ENCODE measurements at places on chromosomes 3 and 15.

DNA sequence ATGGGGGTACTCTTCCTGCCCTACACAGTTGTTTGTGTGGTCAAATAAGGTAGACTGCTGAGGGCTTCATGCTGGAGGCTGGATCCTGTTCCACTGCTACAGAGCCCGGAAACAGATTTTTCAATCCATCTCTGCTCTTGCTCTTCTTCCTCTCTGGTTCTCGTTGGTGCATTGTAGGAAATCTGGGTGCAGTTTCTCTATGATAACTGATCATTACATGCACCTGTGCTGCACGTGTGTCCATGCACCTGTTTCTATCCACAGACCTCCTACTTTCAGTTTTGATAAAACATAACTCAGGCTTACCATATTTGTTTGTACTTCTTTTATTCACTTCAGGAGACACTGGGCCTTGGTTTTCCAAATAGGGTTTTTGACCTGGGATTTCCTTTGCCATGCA is 21.3 kb downstream of the MINAR1 start:
- no peak for DNase-seq

GRCh38 chr3:13042127-13042701 is 31.0 kb downstream of the IQSEC1 start:
- DNase-seq: no peak

DNA sequence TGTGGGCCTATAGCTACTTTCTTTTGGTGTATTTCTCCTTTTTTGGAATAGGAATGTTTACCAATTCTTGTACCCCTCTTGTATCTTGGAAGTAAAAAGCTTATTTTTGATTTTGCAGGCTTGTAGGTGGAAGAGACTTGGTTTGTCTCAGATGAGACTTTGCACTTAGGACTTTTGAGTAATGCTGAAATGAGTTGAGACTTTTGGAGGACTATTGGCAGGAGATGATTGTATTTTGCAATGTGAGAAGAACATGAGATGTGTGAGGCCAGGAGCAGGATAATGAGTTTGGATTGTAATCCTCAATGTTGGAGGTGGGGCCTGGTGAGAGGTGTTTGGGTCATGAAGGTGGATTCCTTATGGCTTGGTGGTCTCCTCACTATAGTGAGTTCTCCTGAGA is 106.3 kb downstream of the KBTBD8 start:
- no peak for DNase-seq

DNA sequence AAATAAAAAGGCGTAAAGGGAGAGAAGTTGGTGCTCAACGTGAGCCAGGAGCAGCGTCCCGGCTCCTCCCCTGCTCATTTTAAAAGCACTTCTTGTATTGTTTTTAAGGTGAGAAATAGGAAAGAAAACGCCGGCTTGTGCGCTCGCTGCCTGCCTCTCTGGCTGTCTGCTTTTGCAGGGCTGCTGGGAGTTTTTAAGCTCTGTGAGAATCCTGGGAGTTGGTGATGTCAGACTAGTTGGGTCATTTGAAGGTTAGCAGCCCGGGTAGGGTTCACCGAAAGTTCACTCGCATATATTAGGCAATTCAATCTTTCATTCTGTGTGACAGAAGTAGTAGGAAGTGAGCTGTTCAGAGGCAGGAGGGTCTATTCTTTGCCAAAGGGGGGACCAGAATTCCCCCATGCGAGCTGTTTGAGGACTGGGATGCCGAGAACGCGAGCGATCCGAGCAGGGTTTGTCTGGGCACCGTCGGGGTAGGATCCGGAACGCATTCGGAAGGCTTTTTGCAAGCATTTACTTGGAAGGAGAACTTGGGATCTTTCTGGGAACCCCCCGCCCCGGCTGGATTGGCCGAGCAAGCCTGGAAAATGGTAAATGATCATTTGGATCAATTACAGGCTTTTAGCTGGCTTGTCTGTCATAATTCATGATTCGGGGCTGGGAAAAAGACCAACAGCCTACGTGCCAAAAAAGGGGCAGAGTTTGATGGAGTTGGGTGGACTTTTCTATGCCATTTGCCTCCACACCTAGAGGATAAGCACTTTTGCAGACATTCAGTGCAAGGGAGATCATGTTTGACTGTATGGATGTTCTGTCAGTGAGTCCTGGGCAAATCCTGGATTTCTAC is at the start of gene RARB:
RARB (plus strand) TSS at position 322 of the 847 bp plus-strand sequence; CDS start at position 791, 469 bp downstream.
- no peak for DNase-seq

DNA sequence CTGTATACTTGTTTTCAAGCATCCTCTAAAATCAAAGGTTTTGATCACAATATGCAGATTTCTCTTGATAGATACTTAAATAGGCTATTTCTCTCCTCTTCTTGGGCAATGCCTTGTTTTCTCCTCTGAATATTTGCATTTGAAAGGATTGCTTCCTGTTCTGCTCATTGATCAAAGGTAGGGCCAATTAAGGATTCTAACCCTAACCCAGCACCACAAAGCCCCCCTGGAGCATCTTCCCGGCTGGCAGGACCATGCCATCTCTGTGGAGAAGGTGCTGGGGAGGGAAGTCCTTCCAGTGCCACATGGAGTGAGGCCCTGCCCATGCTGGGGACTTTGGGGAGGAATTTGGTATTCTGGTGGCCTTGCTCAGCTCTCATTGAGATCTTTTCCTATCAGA is 11.3 kb upstream of the NIPA2 start:
- DNase-seq: no peak

DNA sequence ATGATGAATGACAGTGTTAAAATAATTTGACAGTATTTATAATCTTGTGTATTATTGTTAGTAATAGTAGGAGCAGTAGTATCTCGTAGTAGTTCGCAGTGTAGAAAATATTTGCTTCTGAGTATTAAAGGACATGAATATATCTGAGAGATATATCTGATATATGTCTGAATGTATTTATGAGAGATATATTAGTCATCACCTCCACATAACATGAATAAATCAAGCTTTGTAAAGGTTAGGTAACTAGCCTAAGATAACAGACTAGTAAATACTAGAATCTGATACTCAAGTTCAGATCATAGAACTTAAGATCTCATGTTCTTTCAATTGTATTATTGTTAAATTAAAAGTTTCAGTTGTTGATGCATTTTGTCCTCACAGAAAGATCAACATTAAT is 130.5 kb downstream of the UBE2E2 start:
- DNase-seq: no peak

DNA sequence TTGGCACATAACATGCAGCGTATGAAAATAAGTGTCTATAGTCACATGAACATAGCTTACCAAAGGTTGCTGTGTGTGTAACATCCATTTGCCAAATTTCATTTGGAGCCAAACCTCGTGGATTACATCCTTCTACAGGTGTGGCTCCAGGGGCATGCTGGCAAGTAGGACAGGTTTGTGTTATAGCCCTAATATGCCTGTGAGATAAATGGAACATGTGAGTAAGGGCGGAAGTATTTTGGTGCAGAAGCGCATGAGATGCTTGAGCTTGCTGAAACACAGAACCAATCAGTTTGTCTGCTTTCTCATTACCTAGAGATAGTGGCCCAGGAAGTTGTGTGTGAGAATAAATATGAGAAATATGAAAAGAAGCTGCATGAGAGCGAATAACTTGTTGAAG is 21.8 kb upstream of the XCR1 start:
- DNase-seq: no peak

DNA sequence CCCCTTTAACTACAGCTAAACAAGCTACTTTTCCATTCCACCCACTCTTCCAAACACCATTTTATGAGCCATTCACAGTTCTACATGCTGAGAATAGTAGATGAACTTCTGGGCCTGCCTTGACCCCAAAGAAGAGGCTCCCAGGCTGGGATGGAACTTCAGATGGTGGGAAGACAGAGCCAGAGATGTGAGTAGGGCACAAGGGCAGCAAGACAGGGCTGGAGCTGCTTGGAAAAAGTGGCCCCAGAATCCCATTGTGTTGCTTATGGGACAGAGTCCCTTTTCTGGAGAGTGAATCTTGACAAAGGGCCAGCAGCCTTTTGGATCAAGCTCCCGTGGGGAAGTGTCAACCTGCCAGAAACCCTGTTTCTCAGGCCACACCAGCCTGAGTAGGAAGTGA is 516.5 kb upstream of the PPP2R3A start:
- no peak for DNase-seq

DNA sequence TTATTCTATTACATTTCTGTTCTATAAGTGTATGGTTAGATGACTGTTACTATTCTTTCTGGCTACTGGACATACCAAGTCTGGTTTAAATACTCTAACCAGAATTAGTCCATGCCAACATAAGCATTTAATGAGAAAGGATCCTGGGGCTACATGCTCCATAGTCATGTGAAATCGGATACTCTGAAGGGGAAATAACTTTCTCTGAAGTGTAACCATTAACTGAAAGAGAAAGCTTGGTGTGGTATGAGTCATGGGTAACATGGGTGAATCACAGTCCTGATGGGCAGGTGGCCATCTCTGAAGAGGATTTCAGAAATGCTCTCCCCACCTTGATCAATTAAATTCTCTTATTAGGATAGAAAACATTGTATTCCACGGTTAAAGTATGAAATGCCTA is 69.4 kb downstream of the FHIT start:
- DNase-seq: no peak

DNA sequence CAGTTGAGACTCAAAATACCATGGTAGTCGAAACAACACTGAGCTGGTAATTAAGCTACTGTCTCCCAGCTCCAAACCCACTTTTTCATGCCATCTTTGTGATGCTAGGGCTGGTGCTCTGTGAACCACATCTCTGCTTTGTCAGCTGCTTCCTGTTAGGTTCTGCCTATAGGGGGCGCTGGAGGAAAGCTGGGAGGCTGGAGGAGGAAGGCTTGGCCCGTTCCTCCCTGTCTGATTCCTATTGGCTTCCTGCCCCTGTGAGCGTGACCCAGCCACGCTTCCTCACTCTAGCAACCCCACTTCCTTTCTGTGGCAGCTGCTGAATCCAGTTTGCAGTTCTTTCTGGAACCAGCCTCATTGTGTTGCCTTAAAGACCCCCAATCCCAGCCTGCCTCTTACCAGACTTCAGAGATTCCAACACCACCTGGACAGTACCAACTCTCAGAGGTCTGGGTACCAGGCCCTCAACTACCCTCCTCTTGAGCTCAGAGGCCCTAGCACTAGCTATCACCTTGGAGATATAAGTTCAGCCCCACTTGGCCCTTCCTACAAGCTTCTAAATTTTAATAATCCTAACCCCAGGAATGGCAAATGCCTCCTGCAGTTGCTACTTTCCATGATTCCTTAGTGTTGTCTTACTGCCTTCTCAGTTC is 120.9 kb downstream of the ERC2 start:
- no peak for DNase-seq

- no peak for DNase-seq
Observed at GRCh38 chr3:100719136-100719535, 9.8 kb downstream of the TFG start.

DNA sequence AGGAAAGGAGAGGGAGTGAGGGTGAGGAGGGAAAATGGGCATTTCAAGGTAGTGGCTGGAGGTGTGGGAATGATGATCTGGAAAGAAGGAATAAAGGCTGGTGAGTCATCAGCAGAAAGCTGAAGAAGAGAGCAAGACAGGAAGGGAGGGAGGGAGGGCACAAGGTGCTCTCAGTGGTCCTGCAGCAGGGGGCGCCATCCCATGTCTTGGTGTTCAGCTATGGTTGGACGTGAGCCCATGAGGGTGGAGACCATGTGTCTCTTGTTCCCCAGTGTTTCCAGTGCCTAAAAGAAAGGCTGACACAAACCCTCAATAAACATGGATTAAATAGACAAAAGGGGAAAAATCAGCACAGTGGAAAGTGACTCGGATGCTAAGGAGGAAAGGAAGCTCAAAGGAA is 228.5 kb downstream of the NTRK3 start:
- DNase-seq: no peak

GRCh38 chr3:155629556-155629955 is 115.3 kb downstream of the PLCH1 start:
- no peak for DNase-seq

GRCh38 chr3:46383211-46383950 is 12.6 kb downstream of the CCR5 start:
- no peak for DNase-seq

DNA sequence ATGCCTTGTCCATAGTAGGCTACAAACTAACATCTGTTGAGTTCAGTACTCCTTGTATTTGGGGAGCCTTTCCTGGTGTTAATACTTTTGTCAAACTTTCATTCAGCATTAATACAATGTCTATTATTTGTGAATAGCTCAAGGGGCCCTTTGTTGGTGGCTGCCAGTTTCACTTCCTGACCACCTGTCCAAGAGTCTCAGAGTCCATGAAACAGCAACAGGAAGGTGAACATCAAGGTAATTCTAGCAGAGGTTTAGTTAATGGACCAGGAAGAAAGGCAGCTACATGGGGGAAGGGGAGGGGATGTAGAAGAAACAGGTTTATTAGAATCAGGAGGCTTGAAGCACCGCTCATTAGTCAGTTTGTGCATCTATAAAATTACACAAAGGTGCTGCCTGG is 386.9 kb downstream of the PDCD6IP start:
- DNase-seq: no peak

DNA sequence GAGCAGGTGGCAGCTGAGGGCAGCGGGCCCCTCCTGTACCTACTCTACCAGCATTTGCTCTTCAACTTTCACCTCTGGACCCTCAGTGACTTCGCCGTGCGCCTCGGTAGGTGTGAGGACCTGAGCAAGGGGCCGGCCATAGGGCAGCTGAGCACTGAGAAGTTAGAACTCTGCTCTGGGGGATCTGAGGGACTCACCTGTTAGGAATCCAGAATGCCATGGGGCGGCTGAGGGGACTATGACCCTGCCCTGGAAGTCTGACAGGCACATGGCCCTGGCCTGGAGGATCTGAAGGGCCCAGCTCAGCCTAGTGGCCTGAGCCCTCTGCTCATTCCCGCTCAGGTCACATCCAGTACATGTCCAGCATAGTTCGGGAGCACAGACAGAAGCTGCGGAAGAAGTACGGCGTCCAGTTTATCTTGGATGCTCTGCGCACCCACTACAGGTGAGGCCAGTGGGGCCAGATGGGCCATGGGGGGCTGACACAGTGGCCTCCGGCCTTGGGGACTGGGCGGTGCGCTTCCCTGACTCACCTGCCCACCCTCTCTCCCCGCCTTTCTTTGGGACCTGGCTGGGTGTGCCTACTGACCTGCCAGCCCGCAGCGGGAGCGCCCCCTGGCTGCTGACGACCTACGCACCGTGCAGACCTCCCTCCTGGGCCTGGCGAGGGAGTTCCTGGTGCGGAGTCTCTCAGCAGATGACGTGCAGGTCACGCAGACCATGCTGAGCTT is 18.8 kb downstream of the NBEAL2 start:
- DNase-seq: peak; percentile 64

GRCh38 chr3:170228093-170228766 is 6.0 kb downstream of the PRKCI start:
- no peak for DNase-seq

GRCh38 chr3:179286331-179286730 is 35.4 kb upstream of the KCNMB3 start:
- DNase-seq: no peak

DNA sequence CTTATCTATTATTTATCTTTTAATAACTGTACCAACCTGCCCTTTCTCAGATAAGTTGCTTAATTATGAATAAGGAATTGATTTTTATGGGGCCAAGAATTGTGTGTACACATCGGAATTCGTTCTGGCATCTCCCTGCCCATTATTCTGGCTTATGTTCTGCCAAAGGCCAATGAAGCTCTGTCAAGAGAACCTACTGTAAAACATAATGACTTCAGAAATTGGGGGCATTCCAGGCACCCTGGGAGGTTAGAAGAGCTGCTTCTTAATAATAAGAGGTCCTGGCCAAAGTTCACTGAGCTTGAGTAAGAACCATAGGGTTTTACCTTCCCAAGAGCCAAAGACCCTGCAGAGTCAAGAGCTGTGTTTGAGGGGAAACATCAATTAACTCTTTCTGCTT is 261.7 kb downstream of the SLC9A9 start:
- DNase-seq: no peak
